Articular chondrocyte of knee joint (primary cell): ENCODE measurements at places on chromosomes 7 and 10. TPM values are rescaled to one million over a fixed set of nuclear protein-coding genes. Genes with fewer than 3 reads are reported as not detected.

SERPINE1 gene
- 116 and 247 TPM in 2 replicates for total RNA-seq

C7orf33 gene
- not detected in 2 replicates for total RNA-seq

SUFU gene
- total RNA-seq: 6.9 and 8.1 TPM in 2 replicates

ICA1 gene
- 10.3 and 11.3 TPM in 2 replicates for total RNA-seq

OR6V1 gene
- not detected in 2 replicates for total RNA-seq
